ENCODE measurements at places on chromosomes 7 and 10.

DNA sequence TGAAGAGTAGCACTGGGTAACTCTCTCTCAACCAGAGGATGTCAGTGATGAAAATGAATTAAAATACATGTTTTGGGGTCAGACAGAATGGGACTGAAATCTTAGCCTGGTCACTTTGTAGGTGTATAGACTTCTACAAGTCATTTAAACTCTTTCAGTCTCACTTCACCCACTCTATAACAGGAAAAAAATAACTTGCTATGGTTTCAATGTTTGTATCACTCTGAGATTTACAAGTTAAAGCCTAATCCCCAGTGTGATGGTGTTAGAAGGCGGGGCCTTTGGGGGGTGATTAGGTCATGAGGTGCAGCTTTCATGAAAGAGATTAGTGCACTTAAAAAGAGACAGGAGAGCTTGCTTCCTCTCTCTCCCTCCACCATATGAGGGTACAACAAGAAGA is 134.8 kb downstream of the INHBA start:
- DNase-seq = no peak

DNA sequence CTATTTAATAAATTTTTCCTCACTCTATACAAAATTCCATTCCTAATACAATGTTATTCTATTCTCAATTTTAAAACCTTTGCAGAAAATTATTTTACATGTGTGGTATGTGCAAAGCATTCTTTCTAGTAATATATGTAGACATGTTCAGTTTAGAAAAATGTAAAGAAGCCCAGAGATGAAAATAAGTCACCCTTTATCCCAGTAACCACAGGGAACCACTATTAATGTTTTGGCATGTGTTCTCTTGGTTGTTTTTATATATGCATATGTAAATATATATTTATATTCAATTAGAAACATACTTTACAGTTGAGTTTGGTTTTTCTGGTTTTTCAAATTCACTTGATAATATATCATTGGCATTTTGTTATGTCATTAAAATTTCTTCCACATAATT is 14.8 kb upstream of the GLCCI1 start:
- DNase-seq = no peak

- no peak for DNase-seq
Measured at GRCh38 chr10:124482236-124482800, 20.7 kb downstream of the LHPP start.

DNA sequence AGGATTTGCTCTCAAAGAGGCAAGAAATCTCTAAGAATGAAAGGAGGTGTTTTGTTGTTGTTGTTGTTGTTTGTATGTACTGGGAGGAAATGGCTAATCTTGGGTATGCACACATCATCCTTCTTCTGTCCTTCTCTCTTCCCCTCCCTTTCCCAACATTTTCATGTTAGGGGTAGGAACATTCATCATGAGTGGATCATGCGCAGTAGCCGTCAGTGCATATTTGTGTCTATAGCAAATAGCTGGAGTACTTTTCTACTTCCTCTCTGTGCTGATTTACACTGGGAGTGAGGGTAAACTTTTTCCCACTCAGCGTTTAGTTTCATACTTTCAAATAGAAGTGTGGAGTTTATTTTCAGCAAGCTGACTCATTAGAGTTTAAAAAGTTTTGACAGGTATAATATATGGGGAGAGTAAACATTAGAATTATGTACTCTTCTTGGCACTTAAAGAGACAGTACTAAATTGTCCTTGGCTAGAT is 80.5 kb upstream of the PRKG1 start:
- no peak for DNase-seq

GRCh38 chr7:728602-729001 is 1.5 kb upstream of the PRKAR1B start:
- DNase-seq = no peak

- DNase-seq = no peak
Measured at GRCh38 chr10:34520084-34520483, 295.0 kb downstream of the PARD3 start.

DNA sequence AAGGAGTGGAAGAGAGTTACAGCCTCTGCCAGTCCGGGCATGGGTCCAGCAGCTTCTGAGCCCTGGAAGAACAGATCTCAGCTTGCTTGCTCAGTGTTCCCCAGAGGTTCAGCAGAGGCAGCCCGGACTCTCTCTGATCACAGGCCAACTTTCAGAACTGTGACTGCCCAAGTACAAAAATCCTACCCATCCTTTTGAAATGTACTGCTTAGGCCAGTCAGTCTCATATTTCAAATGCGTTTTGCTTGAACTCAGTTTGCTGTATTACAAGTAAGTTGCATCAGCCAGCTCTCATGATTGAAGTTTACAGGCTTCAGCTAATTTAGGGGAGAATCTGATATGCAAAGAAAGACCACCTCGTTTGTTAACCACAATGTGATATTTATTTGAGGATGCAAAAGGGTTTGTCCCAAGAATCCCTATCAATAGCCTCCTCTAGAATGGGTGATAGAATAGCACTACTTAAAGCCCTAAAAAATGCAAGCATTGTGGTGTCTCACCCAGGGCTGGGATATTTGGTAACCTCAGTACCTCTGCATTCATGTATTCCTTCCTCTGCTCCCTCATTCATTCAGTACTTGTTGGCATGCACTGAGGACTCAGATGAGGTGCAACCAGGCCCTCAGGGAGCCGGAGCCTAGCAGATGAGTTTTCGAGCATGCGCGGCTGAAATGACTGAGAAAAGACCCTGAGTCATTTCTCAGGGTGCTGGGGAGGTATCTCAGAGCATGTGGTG is 7.0 kb downstream of the AIMP2 start:
- no peak for DNase-seq

GRCh38 chr10:62054830-62055229 is 153.3 kb downstream of the ARID5B start:
- no peak for DNase-seq

- DNase-seq = no peak
Measured at GRCh38 chr7:119888251-119888650, 384.7 kb upstream of the KCND2 start.

DNA sequence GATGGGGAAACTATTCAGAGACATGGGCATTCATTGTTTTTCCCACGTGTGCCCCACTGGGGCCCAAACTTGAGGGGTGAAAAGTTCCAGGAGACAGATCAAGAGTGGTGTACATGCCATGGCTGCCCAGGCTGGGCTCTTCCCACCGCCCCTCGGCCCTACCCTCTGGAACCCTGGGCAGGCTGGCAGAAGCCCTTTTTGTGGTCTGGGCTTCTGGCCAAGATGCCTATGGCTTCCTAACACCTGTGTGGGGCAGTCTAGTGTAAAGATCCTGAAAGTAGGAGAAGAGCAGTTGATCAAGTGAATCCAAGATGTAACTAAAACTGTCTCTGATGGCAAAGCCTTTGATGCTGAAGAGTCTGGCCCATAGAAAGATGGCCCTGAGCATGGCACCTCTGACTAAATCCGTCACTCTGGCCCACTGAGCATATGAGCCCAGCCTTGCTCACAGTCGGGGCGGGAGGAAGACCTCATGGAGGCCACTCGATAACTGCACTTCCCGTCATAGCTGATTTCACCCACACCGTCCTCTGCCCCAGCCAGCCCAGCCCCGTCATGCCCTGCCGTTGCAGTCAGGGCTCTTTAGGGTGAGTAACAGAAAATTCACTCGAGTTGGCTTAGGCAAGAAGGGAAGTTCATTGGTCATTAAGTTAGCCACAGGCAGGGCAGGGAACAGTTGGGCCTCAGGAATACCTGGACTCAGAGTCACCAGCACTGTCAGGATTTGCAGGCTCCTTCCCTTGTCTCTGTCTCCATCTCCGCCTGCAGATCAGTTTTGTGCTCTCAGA is 37.9 kb upstream of the MTPAP start:
- DNase-seq = no peak

GRCh38 chr7:41886901-41887311 is 184.0 kb upstream of the INHBA start:
- DNase-seq = no peak

GRCh38 chr10:101330631-101331225 is 23.2 kb upstream of the BTRC start:
- DNase-seq = no peak

GRCh38 chr7:73992101-73992562 is 35.8 kb upstream of the ELN start:
- DNase-seq = no peak

DNA sequence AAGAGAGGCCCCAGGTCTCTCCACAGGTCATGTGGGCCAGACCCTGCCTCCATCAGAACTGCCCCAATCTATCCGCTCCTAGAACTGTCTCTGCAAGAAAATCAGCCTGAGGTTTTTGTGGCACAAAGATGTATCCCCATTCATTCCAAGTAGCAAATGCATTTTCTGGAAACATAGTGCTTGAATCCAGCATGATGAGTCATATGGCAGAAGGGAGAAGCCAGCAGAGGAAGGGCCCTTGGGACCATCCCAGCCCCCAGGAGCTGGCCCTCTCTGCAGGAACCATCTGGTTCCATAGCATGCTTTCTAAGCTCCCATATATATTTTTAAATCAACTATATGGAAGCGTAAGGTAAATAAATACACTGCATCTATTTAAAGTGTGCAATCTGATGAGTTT is 563.2 kb downstream of the GALNT17 start:
- no peak for DNase-seq

GRCh38 chr7:148700661-148701064 is 2.0 kb downstream of the CUL1 start:
- DNase-seq = no peak

GRCh38 chr10:127079392-127079791 is 117.0 kb downstream of the INSYN2A start:
- no peak for DNase-seq

DNA sequence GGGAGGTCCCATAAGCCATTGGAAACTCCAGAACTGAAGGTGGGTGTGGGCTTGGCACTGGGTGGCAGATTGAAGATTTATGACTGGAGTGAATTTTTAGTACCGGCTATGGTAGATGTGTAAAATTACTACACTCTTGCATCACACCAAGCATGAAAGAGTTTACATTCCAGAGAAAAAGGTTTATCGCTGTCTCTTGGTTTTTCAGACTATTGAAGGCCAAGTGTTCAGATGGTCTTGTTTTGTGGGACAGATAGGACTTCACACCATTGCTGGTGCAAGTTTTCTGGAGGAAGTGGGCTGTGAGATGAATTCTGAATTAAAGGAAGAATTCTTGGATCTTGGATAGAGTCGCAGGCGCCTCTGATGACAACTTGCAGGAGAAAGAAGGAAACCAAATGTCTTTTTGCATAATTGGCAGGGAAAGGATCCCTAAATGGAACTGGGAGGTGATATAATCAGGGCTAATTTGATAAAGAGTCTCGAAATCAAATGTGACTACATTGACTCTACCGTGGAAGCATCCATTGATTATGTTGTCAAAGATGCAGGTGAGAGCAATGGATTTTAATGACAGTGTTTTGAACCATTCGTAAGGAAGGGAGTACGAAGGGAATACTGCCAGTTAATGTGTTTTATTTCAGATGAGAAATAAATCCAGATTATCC is 14.2 kb upstream of the NMT2 start:
- DNase-seq = no peak

DNA sequence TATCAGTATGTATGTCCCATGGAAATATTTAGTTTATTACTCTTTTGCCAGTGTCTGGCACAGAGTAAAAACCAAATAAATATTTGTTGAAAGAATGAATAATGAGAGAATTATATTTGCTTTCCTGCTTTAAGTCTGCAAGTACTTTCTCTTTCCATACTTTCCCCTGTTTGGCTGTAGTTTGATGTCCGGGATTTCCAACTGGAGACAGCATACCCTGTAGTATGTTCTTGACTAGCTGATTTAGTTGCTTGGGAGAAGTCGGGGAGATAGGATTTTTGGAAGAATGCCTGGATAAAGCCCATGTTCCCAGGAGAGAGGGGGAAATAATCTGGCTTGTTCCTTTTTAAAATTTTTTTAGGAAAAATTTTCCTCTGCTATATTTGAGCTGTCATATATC is 516.1 kb downstream of the CCSER2 start:
- DNase-seq = no peak

DNA sequence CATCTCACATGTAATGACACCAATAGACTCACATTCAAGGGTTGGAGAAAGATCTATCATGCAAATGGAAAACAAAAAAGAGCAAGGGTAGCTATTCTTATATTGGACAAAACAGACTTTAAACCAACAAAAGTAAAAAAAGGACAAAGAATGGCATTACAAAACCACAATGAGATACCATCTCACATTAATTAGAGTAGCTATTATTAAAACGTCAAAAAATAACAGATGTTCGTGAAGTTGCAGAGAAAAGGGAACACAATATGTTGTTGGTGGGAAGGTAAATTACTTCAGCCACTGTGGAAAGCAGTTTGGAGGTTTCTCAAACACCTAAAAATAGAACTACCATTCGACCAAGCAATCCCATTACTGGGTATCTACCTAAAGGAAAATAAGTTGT is 197.0 kb downstream of the SNX13 start:
- no peak for DNase-seq

- no peak for DNase-seq
Measured at GRCh38 chr10:35166607-35167006, 40.0 kb downstream of the CREM start.

DNA sequence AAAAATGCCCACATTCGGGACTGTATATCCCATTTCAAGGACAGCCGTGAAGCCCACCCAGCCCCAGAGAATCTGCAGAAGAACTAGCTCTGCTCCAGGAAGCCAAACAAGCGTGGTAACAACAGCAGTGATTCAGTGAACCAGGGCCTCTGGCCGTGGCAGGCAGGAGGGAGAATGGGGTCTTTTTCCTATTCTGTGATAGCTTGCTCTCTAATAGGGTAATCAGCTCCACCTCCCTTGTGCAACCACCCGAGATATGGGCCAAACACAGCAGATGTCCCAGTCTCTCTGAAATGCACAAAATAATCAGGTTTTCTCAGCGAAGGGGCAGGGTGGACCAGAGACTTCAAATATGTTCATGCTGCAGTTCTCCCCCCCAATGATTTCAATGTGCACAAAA is 35.8 kb downstream of the CHST15 start:
- DNase-seq = no peak

- DNase-seq = no peak
Measured at GRCh38 chr7:146960773-146961391, 844.3 kb downstream of the CNTNAP2 start.

GRCh38 chr7:28408105-28408959 is 4.0 kb upstream of the CREB5 start:
- DNase-seq = no peak

- no peak for DNase-seq
Measured at GRCh38 chr10:30528429-30528786, 94.4 kb downstream of the MAP3K8 start.
